ENCODE measurements at places on chromosomes 7 and 10.

- no peak for DNase-seq
Observed at GRCh38 chr7:23404546-23405239, 65.6 kb downstream of the IGF2BP3 start.

DNA sequence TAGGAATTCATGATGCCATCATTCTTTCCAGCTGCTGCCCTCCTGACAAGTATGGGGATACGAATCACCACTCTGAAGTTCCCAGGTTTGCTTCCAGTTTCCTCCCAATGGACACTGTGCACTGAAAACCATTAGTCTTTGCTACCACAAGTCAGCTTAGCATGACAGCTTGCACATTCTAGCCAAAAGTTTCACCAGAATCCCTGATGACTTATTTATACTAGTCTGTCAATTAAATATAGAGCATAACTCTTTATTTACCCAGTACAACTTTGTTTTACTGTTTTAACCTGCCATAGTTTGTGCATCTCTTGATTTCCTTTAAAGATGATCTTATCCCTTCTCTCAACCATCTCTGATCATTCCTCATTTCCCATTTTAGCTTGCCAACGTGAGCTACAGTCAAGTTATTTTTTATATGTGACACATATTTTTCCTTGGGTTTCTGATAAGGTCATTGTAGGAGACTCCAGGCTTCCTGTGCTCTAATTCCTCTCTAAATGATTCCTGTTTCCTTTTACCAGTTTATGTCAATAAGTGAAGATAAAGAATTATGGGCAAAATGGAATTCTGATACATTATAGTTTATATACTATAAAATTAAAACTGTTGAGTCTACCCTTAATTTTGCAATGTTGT is 167.5 kb upstream of the MEOX2 start:
- no peak for DNase-seq

- DNase-seq, result no peak
Observed at GRCh38 chr7:118657391-118658005, 433.0 kb downstream of the ANKRD7 start.

DNA sequence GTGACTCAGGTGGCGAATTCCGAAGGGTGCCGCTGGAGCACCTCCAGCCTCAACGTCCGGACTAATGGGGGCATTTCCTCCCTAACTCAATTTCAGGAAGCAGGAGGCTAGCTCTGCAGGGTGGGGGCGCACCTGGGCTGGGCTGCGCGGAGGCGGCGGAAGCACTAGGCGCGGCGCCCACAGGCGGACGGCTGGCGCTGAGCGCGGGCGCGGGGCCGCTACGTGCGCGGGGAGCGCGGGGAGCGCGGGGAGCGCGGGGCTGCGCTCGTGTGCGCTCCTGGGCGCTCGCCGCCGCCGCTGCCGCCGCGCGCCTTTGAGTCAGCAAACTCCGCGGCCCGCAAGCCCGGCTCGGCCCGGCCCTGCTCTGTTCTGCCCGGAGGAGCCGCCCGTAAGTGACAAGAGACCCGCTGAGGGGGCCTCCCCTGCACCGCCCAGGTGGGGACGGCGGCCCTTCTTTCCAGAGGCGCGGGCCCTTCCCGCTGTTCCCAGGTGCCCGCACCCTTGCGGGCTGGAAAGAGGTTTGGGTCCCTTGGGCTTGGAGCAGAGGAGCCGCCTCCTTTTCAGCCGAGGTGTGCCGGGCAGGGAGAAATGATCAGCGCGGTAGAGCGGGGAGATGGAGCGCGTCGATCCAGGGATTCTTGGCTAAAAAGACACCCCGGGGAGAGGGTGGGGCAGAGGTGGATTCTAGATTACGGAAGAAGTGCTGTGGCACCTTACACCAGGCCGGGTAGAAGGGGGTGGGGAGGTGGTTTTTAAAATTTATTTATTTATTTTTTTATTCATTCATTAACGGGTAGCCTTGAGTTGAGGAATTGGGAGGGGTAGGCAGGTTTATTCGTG is at the start of gene SNX10:
Gene SNX10 (plus strand): TSS at position 164 of the 840 bp plus-strand sequence. CDS start 54,581 bp downstream, outside the sequence.
- peak; percentile 34 for DNase-seq

GRCh38 chr10:61992671-61993668 is 91.5 kb downstream of the ARID5B start:
- no peak for DNase-seq
